ENCODE measurements at places on chromosomes 7 and 10.

DNA sequence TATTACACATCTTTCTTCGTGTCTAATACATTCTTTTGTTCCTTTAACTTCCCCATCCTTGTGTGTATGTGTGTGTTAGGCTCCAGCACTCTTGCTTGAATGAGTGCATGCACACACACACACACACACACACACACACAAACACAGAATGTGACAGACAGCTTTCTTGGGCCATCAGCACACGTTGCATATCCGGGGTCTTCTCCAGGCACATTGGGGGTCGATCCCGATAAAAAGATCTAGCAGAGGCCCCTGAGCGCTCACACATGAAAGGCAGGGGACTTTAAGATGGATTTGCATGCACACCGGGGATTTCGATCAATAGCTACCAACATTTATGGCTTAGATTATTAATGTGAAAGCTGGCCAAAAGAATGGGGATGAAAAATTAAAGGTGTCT lies 4.5 kb downstream of the SKIDA1 start:
- DNase-seq: no peak

DNA sequence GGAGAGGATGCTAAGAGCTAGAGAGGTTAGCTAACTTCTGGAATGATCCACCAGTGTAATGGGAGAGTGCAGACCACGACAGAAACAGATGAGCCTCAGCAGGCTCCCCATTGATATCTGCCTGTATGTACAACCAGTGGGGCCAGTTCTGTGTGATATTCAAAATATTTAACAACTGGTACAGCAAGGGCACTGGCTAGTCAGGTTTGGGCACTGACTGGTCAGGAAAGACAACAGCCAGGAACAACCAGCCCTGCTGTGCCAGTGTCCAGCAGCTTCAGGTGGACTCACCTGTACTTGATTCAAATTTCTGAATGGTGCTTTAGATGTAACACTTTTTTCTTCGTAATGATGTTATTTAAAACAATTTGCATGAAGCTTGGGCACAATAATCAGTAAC lies 5.9 kb upstream of the TRIL start:
- DNase-seq: no peak

DNA sequence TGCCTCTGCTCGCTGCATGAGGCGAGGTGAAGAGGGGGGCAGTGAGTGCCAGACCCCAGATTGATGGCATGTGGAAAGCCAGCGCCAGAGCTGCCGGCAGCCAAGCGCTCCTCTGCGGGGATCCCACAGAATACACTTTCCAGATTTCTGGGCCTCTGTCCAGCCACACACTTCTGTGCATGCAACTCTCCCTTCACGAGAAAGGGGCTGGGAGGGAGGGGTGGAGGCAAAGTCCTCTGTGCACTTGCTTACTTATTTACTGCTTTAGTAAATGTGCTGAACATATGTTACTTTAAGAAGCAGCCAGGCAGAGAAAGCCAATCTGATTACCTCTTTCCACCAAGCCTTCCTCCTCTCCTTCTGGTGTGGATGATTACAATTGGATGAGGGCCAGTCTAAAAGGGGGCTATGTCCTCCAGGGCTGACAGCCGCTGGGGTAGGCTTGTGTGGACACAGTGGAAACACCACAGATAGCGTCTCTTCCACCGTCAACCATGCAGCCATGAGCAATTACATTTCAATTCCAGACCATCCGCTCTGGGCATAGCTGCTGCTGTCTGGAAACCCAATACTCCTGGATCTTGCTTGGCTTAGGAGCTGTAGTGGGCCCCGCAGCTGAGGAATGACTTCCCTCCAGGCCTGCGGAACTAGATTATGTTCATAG lies 322.8 kb upstream of the ANKRD30A start:
- DNase-seq: no peak

DNA sequence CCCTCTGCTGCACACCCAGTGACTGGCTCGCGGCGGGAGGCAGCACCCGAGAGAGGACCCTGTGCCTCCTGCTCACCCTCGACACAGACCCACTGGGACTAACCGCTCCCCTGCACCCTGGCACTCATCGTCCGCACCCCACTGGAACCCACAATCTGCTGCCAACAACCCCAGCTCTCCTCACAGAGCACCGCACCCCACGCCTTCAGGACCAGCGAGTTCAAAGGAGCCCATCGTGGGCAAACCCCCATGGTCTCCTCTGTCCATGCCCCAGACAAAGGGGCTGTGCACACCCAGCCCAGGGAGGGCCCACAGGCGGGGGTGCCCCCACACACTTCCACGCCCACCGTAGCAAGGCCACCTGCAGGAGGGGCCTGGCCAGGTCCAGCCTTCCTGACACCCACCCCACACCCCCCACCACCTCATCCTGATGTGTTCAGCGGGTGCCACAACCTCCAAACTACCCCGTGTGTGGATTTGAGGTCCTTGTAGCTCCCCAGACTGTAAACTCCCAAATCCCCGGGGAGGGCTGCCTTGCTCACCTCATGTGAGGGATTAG lies 14.0 kb downstream of the RASGEF1A start:
- no peak for DNase-seq

DNA sequence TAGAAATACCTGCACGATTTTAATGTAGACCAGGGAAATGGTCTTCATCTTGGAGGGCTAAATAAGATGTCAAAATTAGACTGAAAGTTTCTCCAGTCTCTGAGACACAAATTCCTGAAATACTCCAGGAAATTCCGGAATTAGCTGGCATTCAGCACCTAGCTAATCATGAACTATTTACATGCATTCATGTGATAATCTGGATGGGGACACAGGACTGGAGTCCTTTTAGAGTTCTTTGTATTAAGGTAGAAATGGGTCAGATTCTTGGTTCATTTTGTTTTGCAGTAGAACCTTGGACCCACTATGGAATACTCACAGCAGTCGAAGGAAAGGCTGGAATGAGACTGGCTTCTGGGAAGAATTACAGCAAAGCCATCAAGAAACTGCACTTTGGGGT lies 65.3 kb upstream of the MDFIC start:
- no peak for DNase-seq

DNA sequence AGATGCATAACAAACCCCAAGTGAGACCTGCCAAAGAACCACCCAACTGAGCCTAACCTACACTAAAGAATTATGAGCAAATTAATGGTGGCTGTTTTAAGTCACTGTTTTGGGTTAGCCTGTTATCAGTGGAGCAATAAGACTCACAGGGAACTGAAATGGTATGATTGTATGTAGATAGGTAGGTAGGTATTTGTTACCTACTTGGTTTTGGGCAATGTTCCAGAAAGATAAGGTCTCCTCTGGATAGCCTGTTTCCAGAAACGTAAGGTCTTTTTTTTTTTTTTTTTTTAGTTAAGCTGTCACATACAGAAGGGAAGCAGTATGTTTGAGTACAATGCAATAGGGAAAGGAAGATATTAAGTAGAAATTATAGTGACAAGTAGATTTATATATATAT lies 47.6 kb downstream of the PSMC2 start:
- DNase-seq: no peak

Data from stimulated activated CD8-positive, alpha-beta memory T cell treated with anti-CD3 and anti-CD28 coated beads, Interleukin-7, amount 100 ng/mL, for 1 hour (primary cell).